ENCODE measurements at places on chromosomes 1 and 21.
A peak's percentile ranks its signal among the peaks of the same experiment; 100 is the strongest.

DNA sequence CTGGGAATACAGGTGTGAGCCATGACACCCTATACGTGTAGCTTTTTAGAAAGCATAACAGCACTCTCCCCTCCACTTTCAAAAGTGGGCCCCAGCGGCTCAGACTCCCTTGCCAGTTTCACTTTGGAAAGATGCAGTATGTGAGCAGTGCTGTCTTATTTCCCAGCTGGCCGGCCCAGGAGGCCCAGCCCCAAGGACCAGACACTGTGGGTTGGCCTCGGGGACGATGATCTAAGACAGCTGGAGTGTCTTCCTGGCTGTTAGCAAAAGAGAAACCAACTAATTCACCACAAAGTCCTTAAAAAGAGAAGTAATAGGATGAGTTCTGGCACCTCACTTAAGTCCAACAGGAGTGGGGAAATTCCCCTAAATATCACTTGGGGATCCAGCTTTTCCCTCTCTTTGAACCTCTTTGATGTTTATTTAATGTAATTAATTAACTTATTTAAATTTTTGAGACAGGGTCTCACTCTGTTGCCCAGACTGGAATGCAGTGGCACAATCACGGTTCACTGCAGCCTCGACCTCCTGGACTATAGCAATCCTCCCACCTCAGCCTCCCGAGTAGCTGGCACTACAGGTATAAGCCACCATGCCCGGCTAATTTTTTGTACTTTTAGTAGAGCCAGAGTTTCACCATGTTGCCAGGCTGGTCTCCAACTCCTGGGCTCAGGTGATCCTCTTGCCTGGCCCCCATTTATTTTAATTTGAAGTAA lies 17.6 kb upstream of the CLIC4 start:
- no peak for DNase-seq

DNA sequence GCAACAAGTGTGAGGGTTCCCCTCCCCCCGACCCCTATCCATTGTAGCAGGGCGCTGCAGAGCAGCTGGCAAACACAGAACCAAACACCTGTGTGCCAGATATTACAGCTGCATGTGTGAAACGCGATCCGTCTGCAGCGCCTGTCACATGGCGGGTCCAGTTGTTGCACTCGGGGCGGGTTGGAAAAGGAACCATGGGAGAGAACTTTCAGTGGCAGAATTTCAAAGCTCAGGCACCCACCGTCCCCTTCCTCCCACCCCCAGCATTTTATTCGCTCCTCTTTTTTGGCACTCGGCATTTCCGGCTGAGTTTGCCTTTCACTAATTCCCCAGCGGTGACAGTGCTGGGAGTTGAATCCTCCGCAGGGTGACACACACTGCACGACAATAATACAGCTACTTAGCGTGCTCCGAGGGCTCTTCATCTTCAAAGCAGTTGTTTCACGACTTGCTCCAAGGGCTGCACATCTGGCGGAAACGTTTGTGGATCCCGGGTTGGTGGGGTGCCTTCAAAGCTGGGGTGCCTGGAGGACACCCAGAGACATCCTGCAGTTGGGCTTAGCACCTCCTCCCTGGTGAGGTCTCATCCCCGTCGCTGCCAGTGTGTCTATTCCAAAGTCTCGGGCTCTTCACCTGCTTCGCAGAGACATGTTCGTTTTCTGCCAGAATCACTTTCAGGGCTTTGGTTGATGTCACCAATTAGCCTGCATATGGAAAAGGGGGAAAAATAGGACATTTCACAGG lies 180.7 kb downstream of the ZBTB18 start:
- no peak for DNase-seq

GRCh38 chr1:188668083-188668482 lies 1809.6 kb downstream of the BRINP3 start:
- DNase-seq: no peak

- no peak for DNase-seq
Observed at GRCh38 chr21:33981391-33982101, 65.9 kb upstream of the ATP5PO start.

DNA sequence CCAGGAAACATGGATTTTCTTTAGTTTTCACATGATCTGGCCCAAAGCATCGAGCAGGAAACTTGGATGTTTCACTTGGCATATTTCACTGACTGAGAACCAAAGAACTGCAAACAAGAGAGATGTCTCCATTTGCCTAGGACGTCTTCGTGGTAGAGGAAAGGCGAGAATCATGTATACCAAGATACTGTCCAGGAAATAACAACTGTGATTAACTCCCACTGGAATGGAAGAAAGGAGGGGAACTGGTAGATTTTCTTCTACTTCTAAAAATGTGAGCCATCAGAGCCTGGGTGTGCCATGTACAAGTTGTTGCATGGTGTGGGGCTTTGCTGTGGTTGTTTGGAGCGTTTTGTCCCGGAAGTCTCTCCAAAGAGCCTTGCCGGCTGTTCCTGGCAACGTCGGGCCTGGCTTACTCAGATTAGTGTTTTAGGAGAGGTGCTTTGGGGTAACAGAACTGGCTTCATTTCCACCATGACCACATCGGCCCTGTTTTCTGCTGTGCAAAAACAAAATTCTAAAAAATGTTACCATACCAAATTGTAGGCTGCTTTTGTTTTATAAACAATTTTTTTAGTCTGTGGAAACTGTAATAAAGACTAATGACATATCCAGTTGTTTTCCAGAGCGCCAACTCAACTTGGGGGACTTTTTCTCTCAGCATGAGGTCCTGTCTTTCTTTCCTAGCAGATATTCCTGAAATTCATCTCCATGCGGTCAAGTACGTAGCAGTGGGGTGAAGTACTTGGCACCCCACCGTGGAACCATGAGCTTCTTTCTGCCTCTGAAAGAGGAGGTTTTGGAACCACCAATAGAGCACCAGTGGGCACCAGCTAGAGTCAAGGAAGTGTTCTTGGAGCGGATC lies 118.3 kb downstream of the TM2D1 start:
- DNase-seq: no peak

DNA sequence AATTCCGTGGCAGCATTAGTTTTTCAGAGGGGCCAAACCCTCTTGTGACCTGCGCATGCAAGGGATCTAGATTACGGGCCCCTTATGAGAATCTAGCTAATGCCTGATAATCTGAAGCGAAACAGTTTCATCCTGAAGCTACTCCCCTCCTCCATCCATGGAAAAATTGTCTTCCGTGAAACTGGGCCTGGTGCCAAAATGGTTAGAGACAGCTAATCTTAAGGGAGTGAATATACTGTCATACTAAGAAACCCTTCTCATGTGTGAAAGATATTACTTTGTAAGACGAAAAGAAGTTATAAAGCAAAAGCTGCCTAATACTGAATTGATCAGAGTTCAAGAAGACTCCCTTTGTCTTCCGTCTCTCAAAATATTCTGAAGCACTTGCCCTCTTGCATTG lies 166.3 kb downstream of the DUSP10 start:
- DNase-seq: no peak

DNA sequence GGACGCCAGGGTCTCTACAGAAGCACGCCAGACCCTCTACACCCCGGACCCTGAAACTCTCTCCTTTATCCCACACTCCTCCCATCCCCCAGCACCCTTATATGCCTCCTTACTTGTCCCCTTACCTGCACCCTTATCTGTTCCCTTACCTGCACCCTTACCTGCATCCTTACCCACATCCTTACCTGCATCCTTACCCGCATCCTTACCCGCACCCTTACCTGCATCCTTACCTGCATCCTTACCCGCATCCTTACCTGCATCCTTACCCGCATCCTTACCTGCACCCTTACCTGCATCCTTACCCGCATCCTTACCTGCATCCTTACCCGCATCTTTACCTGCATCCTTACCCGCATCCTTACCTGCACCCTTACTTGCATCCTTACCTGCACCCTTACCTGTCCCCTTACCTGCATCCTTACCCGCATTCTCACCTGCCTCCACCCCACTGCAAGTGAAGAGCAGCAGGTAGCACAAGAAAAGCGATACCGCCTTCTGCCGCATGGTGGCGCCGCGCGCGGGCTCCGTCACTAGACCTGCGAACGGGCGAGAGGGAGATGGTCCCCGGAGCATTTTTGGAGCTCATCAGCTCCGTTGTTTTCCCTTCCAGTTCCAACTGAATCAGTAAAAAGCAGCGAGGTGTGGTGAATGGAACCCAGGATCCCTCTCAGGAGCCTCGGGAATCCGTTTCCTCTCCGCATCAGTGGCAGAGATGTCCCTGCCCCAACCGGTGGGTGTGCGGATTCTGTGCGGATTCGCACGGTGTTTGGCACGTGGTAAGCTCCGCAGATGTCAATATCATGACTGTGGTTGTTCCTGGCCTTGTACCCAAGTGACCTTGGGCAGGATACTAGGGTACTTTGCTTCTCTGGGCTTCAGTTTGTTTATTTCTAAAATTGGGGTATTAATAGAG lies 2.9 kb downstream of the IFI6 start:
- DNase-seq: peak; percentile 74

DNA sequence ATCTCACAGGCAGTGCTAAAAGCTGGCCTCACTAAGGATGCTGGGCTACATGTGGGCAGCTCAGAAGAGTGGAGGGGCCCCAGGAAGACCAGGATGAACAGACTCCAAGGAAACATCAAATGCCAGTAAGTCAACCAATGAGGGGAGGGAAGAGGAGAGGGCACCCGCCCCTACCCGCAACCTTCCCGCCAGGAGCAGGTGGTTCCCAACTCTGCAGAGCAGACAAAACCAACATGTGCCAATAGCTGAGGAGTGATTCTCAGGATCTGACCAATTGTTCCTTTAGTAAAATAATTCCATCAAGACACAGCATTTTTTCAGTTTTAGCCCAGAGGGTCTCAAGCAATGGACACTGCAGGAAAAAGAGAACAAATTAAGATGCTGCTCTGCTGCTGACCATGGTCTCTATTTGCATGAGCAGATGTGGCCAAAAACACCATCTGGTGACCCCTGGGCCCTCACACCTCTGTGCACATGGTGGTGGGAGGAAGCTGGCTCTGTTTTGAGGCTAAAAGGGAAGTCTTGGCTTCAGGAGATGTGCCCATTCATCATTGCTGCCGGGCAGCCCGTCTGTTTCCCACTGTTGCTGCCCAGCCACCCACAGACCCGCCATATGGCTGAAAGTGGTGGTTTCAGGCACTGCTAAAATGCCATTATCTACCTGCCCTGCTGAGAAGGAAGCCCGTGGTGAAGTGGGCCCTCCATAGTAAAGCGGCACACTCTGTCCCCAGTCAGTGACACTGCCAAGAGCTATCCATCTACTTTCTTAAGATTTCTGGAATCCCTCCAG lies 231.8 kb downstream of the KCNH1 start:
- no peak for DNase-seq

DNA sequence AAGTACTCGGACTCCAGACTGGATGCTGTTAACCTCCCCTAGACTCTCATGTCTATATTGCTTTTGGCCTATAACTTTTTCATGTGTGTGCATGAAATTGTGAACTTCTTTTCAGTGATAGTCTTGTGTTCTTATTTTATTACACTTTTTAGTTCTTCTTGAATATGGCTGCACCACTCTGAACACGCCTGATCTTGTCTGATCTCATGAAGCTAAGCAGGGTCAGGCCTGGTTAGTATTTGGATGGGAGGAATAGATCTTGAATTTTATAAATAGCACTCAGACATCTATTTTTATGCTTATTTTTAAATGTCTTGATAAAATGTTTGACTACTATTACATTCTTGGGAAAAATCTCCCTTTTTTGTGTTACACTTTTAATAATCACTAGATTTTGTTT lies 22.4 kb downstream of the TCP10L start:
- DNase-seq: no peak

- no peak for DNase-seq
Observed at GRCh38 chr1:230768903-230769570, 21.8 kb downstream of the CAPN9 start.

DNA sequence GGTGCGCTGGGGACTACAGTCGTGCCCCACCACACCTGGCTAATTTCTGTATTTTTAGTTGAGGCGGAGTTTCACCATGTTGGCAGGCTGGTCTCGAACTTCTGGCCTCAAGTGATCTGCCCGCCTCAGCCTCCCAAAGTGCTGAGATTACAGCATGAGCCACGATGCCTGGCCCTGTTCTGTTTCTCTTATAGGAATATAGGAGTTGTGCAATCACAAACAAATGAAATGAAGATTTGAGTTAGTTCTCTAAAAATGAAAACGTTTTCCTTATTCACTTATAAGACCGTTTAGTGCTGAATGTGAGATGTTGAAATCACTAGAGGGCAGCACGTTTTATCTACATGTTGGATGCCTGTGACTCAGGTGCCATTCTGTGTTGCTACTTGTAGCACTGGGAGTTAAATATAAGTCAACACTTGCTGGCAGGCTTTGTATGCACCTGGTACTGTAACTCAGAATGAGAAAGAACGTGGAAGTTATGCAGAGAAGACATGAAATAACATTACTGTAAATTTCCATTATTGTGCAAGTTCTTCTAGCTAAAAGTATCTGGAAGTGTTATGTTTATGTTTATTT lies 45.8 kb downstream of the MIGA1 start:
- DNase-seq: no peak

GRCh38 chr1:2133879-2134215 lies 60.7 kb downstream of the FAAP20 start:
- no peak for DNase-seq

GRCh38 chr1:106289265-106289928 lies 767.1 kb upstream of the PRMT6 start:
- DNase-seq: no peak

- DNase-seq: no peak
Observed at GRCh38 chr1:66383168-66383567, 150.8 kb upstream of the SGIP1 start.

- DNase-seq: no peak
Observed at GRCh38 chr1:75338616-75339483, 204.7 kb downstream of the LHX8 start.

DNA sequence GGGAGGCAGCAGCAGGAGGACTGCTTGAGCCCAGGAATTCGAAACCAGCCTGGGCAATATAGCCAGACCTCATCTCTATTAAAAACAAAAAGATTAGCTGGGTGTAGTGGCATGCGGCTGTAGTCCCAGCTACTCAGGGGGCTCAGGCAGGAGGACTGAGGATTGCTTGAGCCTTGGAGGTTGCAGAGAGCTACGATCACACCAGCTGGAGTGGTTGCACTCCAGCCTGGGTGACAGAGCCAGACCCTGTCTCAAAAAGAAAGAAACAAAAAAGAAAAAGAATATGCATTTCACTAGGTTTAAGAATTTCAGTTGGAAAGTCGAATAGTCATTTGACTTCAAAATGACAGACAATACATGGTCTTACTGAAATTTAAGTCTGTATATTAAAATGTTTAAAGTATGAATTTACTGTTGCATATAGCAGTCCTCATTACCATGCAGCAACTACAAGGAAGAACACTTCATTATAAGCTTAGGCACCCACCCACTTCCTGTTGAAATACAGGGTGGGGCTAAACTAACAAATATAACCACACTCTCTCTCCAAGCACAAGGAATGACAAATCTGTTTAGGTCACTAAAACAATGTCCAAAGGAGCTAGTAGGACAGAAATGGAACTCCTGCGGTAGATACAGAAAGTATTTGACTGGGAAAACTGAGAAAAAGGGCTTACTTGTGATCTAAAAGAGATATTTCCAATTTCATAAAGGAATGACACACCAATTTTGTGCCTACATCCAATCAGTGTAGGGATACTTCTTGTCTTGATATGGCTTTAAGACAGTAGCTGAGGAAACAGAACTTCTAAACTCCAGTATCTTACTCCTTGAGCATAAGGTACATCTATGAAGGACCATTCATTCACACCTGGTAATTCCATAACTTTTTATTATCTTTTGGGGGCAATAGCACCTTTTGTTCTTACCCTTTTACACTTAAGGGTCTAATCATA lies 44.1 kb downstream of the GPR3 start:
- no peak for DNase-seq

All from stimulated activated CD4-positive, alpha-beta T cell treated with anti-CD3 and anti-CD28 coated beads, TNF-alpha, amount 100 ng/mL, for 24 hours (primary cell).